ENCODE measurements at places on chromosomes 6 and 20. TPM values are rescaled to one million over a fixed set of nuclear protein-coding genes. Genes with fewer than 3 reads are reported as not detected.

- no peaks in the 10 kb centered on the region for H3K36me3 ChIP-seq
- no peak overlapping the region for H3K4me3 ChIP-seq
- no peak for DNase-seq
- no peaks in the 10 kb centered on the region for H3K4me1 ChIP-seq
- H3K27me3 ChIP-seq: no peaks in the 10 kb centered on the region
- no peak overlapping the region for H3K27ac ChIP-seq
Observed at GRCh38 chr6:34514593-34515472, 41.3 kb downstream of the SPDEF start.

DNA sequence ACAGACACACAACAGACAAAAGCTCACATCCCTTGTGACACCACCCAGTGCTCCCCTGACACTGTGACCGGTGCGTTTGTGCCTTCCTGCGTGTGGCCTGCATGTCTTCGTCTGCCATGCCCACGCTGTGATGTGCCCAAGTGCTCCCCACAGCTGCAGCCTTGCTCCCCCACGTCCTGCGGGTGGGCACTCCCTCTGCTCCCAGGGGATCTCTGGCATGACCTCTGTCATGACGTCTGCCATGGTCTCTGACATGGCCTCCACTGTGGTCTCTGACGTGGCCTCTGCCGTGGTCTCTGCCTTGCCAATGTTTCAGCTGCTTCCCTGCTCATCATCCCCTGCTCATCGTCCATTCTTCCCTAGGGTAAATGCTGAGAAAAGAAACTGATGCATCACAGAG, 200.9 kb downstream of the DLL1 start:
- H3K36me3 ChIP-seq: no peaks in the 10 kb centered on the region
- no peak overlapping the region for H3K27ac ChIP-seq
- DNase-seq: no peak
- H3K27me3 ChIP-seq: no peaks in the 10 kb centered on the region
- no peak overlapping the region for H3K4me3 ChIP-seq

GRCh38 chr6:617456-618100, 39.3 kb downstream of the HUS1B start:
- peak; percentile 52 for DNase-seq
- H3K4me1 ChIP-seq: no peaks in the 10 kb centered on the region
- H3K4me3 ChIP-seq: no peak overlapping the region
- H3K27me3 ChIP-seq: no peaks in the 10 kb centered on the region
- no peaks in the 10 kb centered on the region for H3K36me3 ChIP-seq
- H3K27ac ChIP-seq: no peak overlapping the region

DNA sequence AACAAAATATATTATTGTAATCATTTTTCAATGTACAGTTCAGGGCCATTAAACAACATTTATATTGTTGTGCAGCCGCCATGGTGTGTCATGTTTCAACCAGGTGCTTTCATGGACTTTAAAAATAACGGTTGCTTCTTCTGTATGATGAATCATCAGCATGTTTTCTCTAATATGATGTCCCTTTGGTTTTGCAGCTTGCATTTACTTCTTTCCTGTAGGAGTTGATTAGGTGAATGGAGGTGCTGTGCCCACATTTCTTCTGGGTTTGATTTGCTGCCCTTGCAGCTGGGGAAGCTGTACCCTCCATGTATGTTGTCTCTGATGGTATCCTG, 54.9 kb upstream of the TULP4 start:
- H3K36me3 ChIP-seq: no peaks in the 10 kb centered on the region
- no peak for DNase-seq
- H3K4me1 ChIP-seq: no peaks in the 10 kb centered on the region
- no peaks in the 10 kb centered on the region for H3K27me3 ChIP-seq
- no peak overlapping the region for H3K27ac ChIP-seq
- no peak overlapping the region for H3K4me3 ChIP-seq

GRCh38 chr6:143513410-143513809, 1.9 kb upstream of the FUCA2 start:
- DNase-seq: no peak
- no peak overlapping the region for H3K4me3 ChIP-seq
- H3K36me3 ChIP-seq: no peaks in the 10 kb centered on the region
- no peaks in the 10 kb centered on the region for H3K27me3 ChIP-seq
- H3K27ac ChIP-seq: no peak overlapping the region

DNA sequence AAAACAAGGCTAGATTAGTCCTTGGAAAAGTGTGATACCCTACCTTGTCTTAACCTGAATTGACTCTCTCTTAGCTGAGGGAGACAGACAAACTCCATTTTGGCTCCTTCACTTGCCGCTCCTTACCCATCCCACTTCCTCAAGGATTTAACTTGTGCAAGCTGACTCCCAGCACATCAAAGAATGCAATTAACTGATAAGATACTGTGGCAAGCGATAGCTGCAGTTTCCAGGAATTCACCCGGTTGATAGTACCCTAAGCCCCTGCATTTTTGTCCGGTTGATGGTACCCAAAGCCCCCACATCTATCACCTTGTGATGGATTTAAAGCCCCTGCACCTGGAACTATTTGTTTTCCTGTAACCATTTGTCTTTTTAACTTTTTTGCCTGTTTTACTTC, 1.9 kb upstream of the SERINC3 start:
- H3K27me3 ChIP-seq: no peaks in the 10 kb centered on the region
- H3K36me3 ChIP-seq: no peaks in the 10 kb centered on the region
- no peak overlapping the region for H3K27ac ChIP-seq
- peaks cover 8% of the 10 kb centered on the region for H3K4me1 ChIP-seq
- DNase-seq: no peak

DNA sequence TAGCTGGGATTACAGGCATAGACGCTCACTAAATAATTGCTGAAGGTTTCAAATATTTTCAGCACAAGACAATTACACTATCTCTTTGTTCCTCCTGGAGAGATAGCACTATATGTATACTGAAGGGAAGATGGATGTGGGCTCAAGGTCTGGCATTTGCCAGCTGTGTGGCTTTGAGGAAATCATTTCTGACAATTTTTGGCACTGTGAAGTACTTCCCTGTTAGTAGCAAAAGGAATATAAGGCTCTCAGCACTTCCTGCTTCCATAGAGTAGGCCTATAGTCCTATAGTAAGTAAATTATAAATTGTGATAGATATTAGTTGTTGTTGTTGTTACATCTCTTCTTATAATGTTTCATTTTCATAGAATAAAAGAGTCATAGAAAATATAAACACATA, 271.1 kb downstream of the SAMD5 start:
- H3K36me3 ChIP-seq: no peaks in the 10 kb centered on the region
- H3K4me1 ChIP-seq: no peaks in the 10 kb centered on the region
- H3K4me3 ChIP-seq: no peak overlapping the region

GRCh38 chr6:34145161-34146020, 496 bp downstream of the GRM4 start:
- no peaks in the 10 kb centered on the region for H3K36me3 ChIP-seq
- H3K4me1 ChIP-seq: peaks cover 18% of the 10 kb centered on the region
- DNase-seq: no peak

DNA sequence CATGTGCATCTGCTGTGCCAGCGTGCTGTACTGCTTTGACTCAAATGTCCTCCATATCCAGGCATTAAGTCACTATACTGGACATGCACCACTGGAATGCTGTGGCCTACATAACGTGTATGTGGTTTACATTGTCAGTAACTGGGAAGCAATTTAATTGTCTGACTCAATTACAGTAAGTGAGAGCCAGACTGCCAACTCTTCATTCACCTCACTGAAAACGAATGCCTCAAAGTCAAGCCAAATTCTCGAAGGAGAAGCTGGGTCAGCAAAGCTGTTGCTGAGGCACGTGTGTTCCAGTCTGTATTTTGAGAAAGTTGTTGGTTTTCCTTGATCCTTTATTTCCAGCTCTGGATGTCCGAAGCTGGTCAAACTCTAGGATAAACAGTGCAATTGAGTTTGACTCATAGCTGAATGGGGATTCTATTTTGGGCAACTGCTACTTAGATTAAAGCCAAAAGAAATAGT, 534.3 kb downstream of the COL12A1 start:
- no peaks in the 10 kb centered on the region for H3K4me1 ChIP-seq
- H3K27ac ChIP-seq: no peak overlapping the region
- H3K27me3 ChIP-seq: no peaks in the 10 kb centered on the region
- no peak for DNase-seq
- H3K36me3 ChIP-seq: no peaks in the 10 kb centered on the region

GRCh38 chr6:131122007-131122406, 13.3 kb upstream of the AKAP7 start:
- no peaks in the 10 kb centered on the region for H3K36me3 ChIP-seq
- H3K27ac ChIP-seq: no peak overlapping the region
- H3K4me1 ChIP-seq: no peaks in the 10 kb centered on the region
- no peak overlapping the region for H3K4me3 ChIP-seq
- no peaks in the 10 kb centered on the region for H3K27me3 ChIP-seq
- DNase-seq: no peak

DNA sequence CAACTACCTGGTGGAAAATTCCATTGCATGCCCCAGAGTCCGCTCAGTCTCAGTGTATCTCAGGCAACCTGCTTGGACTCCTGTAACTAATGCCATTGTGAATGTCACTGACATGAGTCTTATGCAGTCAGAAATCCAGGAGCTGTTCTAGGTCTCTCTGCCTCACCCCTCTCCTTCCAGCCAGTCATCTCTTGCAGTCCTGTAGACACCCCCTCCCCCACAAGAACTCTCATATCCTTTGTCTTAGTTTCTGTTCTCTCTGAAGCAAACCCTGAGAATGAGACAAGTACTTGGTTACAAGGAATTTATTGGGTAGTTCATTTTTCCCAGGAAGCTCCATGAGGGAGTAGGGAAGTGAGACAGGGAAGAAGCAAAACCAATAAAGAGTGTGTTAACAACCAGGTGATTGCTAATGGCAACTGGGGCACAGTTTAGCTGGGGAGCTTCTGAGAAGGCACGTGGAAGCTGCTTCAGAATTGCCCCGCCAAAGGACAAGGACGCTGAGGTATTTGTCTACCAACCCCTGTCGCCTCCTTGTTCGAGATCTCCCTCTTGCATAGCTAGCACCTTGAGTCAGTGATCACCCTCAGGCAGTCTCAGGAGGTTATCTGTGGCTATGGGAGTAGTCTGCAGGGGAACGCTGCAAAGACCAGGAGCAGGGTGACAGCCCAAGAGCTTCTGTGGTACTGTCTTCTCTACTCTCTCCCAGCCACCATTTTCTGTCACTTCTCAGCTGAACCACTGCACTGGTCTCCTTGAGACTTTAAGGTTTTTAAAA, 911.4 kb upstream of the FLRT3 start:
- DNase-seq: no peak
- no peaks in the 10 kb centered on the region for H3K27me3 ChIP-seq
- H3K4me3 ChIP-seq: no peak overlapping the region
- no peaks in the 10 kb centered on the region for H3K4me1 ChIP-seq

- no peak overlapping the region for H3K27ac ChIP-seq
- no peaks in the 10 kb centered on the region for H3K4me1 ChIP-seq
- DNase-seq: no peak
- H3K36me3 ChIP-seq: no peaks in the 10 kb centered on the region
Observed at GRCh38 chr6:108633436-108633835, 72.7 kb downstream of the FOXO3 start.

GRCh38 chr20:8557711-8558110, 425.6 kb downstream of the PLCB1 start:
- H3K27me3 ChIP-seq: no peaks in the 10 kb centered on the region
- H3K36me3 ChIP-seq: no peaks in the 10 kb centered on the region
- H3K27ac ChIP-seq: no peak overlapping the region
- H3K4me1 ChIP-seq: no peaks in the 10 kb centered on the region
- no peak overlapping the region for H3K4me3 ChIP-seq

DNA sequence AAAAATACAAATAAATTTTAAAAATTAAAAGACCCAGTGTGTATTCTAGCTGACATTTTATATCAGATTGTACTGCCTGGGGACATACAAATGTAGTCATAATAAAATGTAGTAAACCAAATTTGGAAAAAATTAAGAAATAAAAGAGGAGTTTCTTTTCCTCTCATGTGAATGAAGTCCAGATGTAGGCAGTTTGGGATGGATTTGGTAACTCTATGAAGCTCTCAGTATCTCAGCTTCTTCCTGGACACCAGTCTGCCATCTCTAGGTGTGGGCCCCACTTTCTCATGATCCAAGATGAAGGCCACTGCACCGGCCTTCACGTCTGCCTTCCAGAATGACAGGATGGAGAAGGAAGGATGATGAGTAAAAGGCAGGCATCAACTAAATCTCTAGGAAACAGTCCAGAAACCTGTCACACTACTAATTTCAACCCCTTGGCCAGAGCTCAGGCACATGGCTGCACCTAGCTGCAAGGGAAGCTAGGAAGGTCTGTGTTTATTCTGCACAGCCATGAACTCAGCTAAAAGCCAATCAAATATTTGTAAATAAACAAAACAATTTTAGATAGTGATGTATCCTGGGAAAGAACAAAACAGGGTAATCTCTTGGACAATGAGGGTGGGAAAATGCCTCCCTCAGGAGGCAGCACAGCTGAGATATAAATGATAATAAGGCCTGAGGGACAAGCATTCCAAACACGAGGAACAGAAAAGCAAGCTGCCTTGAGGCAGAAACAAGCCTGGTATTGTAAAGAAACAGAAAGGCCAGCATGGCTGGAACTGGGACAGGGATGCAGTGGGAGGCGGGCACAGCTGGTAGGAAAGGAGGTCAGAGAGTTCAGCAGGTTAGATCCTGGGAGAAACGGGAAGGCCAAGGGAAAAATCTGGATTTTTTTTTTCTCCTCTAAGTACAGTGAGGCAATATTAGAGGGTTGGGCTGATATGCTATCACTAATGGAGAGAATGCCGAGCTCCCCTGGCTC, 88.5 kb upstream of the PTPN1 start:
- no peak for DNase-seq
- H3K4me1 ChIP-seq: peaks cover 22% of the 10 kb centered on the region
- no peaks in the 10 kb centered on the region for H3K27me3 ChIP-seq
- H3K27ac ChIP-seq: peak overlapping the region; percentile 93
- H3K4me3 ChIP-seq: no peak overlapping the region

- no peaks in the 10 kb centered on the region for H3K27me3 ChIP-seq
- DNase-seq: no peak
- no peaks in the 10 kb centered on the region for H3K4me1 ChIP-seq
- no peak overlapping the region for H3K4me3 ChIP-seq
- H3K36me3 ChIP-seq: no peaks in the 10 kb centered on the region
Observed at GRCh38 chr20:50004229-50004628, 21.4 kb downstream of the SNAI1 start.

GRCh38 chr6:147548921-147549475, 40.5 kb downstream of the SAMD5 start:
- H3K27ac ChIP-seq: no peak overlapping the region
- H3K4me1 ChIP-seq: no peaks in the 10 kb centered on the region
- no peak for DNase-seq
- H3K4me3 ChIP-seq: no peak overlapping the region
- no peaks in the 10 kb centered on the region for H3K27me3 ChIP-seq
- no peaks in the 10 kb centered on the region for H3K36me3 ChIP-seq

DNA sequence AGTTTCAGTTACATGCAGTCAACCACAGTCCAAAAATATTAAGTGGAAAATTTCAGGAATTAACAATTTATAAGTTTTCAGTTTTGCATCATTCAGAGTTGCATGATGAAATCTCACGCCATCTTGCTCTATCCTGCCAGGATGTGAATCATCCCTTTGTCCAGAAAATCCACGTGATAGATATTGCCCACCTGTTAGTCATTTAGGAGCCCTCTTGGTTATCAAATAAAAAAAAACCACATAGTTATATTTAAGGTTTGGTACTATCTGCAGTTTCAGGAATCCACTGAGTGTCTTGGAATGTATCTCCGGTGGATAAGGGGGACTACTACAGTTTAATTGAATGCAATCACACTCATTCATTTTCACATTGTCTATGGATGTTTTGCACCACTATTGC, 1249.0 kb upstream of the CITED2 start:
- H3K27ac ChIP-seq: no peak overlapping the region
- no peaks in the 10 kb centered on the region for H3K36me3 ChIP-seq
- no peak overlapping the region for H3K4me3 ChIP-seq
- no peak for DNase-seq
- no peaks in the 10 kb centered on the region for H3K4me1 ChIP-seq

Gene HLA-F
- 34.0 TPM for total RNA-seq

Gene DNAH8
- total RNA-seq: 0.36 TPM

Gene TPX2
- 23.2 TPM for total RNA-seq

Gene DTNBP1
- total RNA-seq: 9.0 TPM

Gene ZNF391
- 6.7 TPM for total RNA-seq

Gene HSPA1B
- 331 TPM for total RNA-seq

Gene COL12A1
- 8.6 TPM for total RNA-seq

Gene FAM184A
- total RNA-seq: 7.6 TPM

Data from prostate gland (tissue), 2 donors.